ENCODE measurements at places on chromosomes 6 and 20.

DNA sequence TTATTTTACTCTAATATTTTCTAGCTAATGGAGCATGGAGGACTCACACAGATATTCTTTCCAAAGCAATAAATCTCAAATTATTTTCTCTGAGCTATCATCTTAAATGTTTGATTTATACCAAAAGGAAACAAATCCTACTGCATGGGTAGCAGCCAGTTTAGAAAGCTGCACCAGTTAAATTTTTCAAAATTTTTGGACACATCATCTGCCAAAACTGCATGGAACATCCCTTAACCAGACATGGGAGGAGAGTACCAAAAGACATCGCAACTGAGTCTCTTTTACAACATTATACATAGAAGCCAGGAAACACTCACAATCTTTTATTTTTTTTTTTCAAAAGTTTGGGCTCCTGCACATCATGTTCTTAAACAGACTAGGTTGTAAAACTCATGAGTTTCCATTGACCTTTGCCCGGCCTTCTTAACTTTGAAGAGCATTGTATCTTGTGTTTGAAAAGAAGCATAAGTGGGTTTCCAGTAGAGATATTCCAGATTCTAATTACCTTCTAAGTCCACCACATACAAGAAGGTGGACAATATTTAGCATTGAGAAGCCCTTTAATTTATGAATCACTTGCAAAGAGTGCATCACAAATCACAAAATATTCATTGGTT is 87.7 kb upstream of the HMGCLL1 start:
- DNase-seq: no peak

DNA sequence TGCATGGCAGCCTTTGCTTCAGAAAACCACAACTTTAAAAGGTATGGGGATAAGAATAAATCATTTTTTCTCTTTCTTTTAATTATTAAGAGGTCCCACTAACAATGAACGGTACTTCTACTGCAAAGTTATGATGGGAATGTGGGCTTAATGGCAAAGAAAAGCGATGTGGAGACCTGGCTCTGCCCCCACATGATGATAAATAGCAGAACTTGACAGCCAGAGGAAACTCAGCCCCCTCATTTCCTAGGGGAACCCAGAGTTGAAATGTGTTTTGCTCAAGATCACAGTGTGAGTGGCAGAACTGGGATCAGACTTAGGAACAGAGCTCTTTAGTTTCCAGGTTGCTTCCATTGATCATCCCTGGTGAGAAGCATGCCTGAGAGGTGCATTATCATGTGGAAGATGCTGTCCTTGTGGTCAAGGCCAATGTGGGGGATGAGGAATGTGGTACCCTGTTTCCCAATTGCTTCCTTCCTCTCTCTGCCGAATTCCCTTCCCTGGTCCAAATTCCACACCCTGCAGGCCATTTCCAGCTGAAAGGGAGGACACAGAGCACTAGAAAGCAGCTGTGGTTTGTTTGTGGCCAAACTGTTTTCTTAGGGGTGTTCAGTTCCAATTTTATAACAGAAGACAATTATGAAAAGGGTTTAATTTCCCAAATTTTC is 66.0 kb downstream of the BACH2 start:
- DNase-seq: no peak

DNA sequence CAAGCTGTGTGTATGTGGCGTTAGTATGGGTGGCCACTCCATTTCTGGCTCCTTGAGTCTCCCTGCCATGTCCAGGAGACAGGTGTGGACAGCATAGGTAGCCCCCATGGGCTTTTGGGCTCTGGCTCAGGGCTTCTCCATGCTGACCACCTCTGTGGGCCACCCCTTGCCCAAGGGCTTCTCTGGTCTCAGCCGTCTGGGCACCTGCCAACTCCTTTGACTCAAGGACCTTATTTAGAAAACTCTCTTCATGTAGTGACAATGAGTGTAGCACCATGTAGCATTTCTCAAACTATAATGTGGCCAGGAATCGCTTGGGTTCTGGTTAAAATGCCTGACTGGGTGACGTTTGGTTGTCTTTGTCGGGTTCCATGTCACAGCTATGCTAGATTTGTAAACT is 5.1 kb upstream of the GTSF1L start:
- DNase-seq: no peak

DNA sequence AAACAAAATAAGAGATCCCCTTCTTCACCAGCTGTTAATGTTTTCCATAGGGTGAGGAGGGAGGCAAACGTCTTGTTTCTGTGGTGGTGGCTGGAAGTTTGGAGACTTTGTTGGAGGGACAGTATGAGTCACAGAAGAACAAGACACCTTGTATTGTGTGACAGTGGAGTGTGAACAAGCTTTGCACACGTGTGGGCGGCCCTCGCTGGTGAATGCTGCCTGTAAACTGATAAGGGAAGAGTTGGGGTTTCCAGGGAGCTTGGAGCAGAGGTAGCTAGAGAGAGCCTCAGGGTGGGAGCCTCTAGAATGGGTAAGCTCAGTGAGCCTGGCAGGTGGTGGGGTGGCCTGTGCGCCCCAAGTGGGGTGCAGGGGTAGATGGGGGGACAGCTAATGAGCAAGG is 78.3 kb downstream of the ZDHHC14 start:
- DNase-seq: no peak

GRCh38 chr20:15362849-15363248 is 1025.4 kb upstream of the FLRT3 start:
- DNase-seq: peak; percentile 55

DNA sequence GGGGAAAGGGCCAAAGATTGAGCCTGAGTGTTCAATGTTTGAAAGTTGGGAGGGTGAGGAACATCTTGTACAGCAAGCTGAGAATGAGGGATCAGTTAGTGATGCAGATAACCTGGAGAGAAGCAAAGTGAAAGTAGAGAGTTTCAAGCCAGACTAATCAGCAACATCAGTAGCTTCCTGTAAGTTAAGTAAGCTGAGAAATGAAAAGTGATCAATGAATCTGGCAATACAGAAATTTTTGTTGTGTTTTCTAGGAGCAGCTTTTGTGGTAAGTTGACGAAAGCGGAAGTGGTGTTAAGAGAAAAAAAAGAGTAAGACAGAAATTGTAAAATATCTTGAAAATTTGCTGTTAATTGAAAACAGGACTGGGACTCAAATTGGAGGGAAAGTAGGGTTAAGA is 855.5 kb upstream of the MAP3K7 start:
- no peak for DNase-seq

DNA sequence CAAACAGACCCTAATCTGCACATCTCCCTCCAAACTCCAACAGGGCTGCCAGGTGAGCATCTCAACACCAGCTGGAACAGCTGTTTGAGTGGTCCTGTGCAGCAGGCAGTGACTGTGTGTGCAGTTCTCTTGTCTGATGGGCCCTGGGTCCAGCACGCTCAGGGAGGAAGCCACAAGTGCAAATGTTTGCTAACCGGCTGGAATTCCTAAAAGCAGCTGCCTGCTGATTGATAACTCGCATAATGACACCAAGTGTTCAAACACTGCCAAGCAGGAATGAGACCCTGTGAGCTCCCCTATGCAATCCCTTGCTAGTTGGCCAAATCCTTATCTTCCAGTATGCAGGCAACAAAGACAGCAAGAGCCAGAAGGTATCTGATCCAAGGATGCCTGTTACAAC is 650.6 kb downstream of the CBLN4 start:
- no peak for DNase-seq

DNA sequence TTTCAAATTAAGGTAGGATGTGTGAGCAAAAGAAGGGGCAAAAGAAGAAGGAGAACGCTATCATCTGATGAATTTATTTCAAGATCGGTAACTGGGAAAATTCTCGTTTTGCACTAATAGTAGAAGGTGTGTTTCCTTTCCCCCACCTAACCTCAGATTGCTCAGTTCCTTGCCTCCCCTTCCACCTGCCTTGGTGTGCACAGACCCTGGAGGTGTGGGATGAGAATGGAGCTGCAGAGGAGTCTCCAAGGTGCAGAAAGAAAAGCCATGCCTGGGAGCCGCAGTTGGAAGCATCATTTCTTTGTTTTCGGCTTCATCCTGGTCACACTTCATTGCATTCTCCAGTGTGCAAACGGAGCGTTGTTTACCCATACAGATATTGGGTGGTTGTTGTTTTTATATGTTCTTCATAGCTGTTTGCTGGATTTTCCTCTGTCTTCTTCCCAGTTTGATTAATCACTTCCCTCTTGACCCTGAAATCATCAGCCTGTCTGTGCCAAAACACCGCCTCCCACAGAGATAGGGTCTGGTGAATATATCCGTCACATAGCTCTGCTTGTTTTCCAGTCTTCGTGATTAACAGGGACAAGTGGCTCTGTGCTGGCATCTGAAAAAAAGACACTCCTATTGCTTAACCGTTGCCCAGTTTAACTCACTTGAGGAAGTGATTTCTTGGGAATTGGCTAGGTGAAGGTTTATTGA is 40.2 kb upstream of the NEDD9 start:
- peak; percentile 0 for DNase-seq

- DNase-seq: no peak
Observed at GRCh38 chr6:111201764-111202163, 114.5 kb downstream of the SLC16A10 start.

All from NCI-H345 (cell line).